ENCODE measurements at places on chromosomes 7 and 10. TPM values are rescaled to one million over a fixed set of nuclear protein-coding genes. Genes with fewer than 3 reads are reported as not detected.

The ASZ1 gene
- 0.24 TPM for total RNA-seq

The LRRN3 gene
- 16.3 TPM for total RNA-seq

The TRPV5 gene
- not detected for total RNA-seq

The SFRP5 gene
- not detected for total RNA-seq

The LRIT1 gene
- total RNA-seq: not detected

The AMPH gene
- 2.8 TPM for total RNA-seq

The ATP5F1C gene
- 268 TPM for total RNA-seq

The RARRES2 gene
- 377 TPM for total RNA-seq

The ST8SIA6 gene
- total RNA-seq: 0.88 TPM

The NOD1 gene
- 7.2 TPM for total RNA-seq

The FLNC gene
- 98.9 TPM for total RNA-seq

The PSD gene
- total RNA-seq: 6.8 TPM

The IGFBP3 gene
- 34.3 TPM for total RNA-seq

The CFAP43 gene
- total RNA-seq: not detected

Data from epithelial cell of alveolus of lung (primary cell).